Putamen (tissue), 1 donor: ENCODE measurements at places on chromosomes 3 and 15.

DNA sequence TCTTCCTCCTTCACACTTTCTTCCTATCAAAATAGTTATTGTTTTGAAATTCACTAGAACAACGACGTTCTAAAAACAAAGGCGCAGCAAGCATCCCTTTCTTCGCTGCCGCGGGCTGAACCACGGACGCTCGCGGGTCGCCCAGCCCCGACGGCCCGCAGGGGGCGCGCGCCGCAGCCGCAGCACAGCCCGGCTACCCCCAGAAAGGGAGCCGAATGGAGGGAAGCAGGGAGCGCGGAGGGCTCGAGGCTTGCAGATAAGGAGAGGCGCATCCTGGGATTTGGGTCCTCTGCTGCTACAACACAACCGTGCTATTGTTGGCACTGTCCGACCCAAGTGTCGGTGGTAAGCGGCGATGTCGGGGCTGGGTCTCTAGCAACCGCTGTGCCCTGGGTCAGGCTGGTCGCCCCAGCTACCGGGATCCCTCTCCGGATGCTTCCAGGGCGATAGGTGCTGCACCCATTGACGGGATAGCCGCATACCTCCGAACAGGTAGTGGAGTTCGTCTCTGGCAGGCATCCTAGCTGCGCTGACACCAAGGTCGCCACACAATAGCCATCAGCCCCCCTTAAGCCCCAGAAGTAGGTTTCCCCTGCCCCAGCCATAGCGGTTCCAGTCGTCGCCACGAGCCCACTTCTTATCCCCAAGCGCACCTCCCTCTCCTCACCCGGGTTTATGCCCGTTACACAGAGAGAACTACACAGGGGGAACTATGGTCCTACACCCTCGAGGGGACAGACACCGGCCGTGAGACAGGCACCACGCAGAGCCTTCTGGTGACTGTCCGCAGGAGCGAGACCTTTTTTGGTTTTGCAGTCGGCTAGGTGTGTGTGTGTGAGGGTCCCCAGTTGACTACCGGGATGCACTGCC lies 6.0 kb downstream of the ONECUT1 start:
- no peak for DNase-seq

DNA sequence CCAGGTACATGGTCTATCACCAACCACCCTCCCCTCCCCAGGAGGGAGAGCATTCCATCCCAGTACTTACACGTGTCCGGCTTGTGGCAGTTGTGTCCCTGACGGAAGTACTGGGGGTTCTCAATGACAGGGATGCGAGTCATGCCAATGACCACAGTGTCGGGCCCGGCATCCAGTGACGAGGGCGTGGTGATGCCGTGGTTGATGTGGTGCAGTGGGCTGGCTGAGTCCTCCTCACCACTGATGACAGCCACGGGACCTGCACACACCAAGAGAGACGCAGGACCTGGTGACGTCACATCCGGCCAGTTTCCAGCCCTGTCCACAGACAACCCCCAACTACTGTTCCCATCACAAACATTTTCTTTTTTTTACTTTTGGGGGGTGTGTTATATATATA lies 223.8 kb downstream of the NTRK3 start:
- DNase-seq = no peak

- DNase-seq = no peak
Observed at GRCh38 chr3:119562307-119562961, 3.0 kb upstream of the CD80 start.

DNA sequence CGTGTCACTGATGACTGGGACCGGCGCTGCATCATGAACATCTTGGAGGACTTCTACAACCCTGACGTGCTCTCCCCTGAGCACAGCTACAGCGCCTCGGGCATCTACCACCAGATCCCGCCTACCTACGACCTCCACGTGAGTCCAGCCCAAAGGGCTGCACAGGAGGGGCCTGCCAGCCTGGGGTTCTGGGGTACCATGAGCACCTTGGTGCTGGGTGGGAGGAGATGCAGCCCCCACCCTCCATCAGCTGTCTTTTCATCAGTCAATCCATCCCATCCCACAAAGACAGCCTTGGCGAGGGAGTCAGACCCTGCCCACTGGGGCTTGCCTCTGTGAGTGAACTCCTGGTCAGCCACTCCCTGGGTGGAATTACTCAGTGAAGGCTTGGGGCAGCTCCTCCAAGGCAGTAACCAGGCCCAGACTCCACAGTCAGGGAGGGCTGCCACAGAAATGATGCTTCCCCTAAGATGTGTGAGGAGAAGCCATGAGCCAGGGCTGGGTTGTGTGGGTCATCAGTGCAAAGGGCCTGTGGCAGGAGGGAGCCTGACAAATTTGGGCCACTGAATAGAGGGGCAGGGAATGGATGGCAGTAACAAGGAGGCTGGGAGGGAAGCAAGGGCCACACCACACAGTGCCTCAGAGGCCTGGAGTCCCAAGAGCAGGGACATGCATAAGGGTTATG lies 47.9 kb downstream of the SEMA3G start:
- no peak for DNase-seq

GRCh38 chr3:139602003-139602402 lies 62.5 kb upstream of the RBP1 start:
- DNase-seq = no peak

- no peak for DNase-seq
Observed at GRCh38 chr3:124552224-124552623, 178.0 kb upstream of the UMPS start.

GRCh38 chr15:51750792-51751696 lies at the start of gene TMOD2:
Gene TMOD2, plus strand, starts transcription at chr15:51751597. Its CDS starts 14,845 bp downstream, at chr15:51766442.
- DNase-seq = peak; percentile 78

DNA sequence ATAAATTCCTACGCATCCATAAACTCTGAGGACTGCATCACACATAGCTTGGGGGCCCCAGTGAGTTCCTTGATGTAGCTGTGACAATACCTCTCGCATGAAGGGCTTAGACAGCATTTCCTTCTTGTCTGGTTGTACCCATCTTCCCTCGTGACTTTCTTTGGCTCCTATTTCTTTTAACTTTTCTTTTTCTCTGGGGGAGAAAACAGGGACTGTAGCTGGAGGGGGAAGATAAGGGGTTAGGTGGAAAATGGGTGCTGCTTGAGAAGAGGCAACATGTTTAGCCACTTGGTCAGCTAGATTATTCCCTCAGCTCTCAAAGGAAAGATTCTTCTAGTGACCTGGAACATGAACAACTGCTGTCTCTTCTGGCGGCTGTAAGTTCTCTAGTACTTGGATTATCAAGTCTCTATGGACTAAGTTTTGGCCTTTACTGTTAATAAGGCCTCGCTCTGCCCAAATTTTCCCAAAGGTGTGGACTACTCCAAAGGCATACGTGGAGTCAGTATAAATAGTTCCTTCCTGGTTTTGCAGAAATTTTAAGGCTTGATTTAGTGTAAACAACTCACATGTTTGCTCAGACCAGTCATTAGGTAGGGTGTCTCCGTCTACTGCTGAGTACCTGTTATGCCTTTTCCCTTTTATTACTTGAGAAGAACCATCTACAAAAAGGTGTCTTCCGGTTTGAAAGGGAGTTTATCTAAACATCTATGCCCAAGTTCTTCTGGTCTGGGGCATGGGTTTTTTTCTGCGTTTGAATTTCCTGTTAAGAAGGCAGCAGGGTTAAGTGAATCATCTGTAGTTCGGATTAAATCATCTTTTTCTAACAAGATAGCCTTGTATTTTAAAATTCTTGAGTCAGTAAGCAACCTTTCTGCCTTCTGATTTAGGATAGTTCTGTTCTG lies 21.0 kb upstream of the ATG7 start:
- DNase-seq = no peak

GRCh38 chr3:124918524-124918923 lies 16.0 kb downstream of the MUC13 start:
- no peak for DNase-seq

GRCh38 chr15:41285285-41285684 lies 47.1 kb downstream of the OIP5 start:
- no peak for DNase-seq

DNA sequence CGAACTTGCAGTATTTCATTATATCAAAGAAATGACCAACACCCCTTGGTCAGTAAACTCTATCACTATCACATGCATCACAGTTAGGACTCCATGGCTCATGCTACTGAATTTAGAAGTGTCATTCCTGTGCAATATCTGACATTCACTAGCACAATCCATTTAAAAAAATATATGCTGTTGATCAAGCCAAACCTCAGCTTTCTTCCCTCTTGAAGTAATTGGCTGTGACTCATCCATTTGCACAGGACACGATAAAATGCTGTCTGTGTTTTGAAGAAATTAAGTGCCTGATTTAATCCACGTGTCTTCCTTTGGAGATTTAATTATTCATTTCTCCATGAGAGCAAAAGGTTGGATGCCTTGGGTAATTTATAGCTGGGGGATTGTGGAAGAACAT lies 38.9 kb downstream of the CPNE4 start:
- no peak for DNase-seq

- peak; percentile 65 for DNase-seq
Observed at GRCh38 chr3:107430996-107431245, 53.7 kb downstream of the CCDC54 start.

GRCh38 chr3:48398701-48399386 lies 26.8 kb downstream of the FBXW12 start:
- no peak for DNase-seq

- no peak for DNase-seq
Observed at GRCh38 chr15:93789441-93789840, 441.9 kb upstream of the MCTP2 start.

- no peak for DNase-seq
Observed at GRCh38 chr3:138497021-138497420, 62.6 kb downstream of the ESYT3 start.

- no peak for DNase-seq
Observed at GRCh38 chr15:100373120-100373896, 31.5 kb upstream of the ADAMTS17 start.

DNA sequence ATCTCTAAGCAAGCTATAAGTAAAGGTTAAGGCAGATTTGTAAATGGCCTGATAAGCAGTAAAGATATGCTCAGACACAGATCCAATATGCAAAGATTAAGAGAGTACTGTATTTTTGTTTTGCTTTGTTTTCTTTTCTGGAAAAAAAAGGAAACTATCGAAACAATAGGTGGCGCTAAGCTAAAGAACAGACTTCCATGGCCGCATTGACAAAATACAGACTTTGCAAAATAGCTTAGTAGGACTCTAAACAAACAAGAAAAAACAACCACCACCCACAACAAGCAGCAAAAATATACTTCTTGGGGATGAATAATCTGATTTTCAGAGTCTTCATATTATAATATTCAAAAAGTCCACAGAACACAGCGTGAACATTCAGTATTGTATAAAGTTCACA lies 758.4 kb upstream of the ROBO1 start:
- DNase-seq = no peak

DNA sequence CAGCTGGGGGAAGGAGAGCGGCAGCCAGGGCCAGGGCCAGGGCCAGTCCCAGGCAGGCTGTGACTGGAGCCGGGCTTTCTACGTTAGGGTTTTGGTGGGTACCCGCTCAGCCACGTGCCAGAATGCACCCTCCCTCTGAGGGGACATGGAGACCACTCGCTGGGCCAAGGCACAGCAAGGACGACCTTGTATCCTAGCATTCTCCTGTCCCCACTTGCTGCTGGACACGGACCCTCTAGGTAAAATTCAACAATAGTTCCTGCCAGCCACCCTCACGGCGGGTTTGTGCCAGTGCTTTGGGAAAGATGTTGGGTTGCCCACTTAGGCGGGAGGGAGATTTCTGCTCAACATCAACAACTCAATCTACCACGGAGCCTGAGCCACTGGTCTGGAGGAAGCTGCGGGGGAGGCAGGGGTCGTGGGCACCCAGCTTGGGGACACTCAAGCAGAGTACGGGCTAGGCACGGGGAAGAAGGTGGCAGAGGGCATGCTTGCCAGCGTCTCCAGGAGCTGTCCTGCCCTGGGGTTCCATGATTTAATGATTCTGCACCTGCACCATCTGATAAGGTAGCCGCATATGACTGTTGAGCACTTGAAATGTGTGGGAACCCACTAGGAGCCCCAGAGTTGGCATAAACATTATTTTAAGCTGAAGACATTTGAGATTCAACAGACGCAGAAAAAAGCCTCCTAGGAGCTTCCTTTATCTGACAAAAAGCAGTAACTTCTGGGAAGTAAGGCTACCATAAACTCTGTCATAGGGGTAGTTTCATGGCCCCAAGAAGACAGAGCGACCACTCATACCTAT lies 22.5 kb upstream of the C15orf39 start:
- DNase-seq = no peak

GRCh38 chr3:13378155-13378554 lies 42.0 kb downstream of the NUP210 start:
- DNase-seq = no peak

GRCh38 chr3:182440101-182440500 lies 353.2 kb upstream of the ATP11B start:
- DNase-seq = no peak

DNA sequence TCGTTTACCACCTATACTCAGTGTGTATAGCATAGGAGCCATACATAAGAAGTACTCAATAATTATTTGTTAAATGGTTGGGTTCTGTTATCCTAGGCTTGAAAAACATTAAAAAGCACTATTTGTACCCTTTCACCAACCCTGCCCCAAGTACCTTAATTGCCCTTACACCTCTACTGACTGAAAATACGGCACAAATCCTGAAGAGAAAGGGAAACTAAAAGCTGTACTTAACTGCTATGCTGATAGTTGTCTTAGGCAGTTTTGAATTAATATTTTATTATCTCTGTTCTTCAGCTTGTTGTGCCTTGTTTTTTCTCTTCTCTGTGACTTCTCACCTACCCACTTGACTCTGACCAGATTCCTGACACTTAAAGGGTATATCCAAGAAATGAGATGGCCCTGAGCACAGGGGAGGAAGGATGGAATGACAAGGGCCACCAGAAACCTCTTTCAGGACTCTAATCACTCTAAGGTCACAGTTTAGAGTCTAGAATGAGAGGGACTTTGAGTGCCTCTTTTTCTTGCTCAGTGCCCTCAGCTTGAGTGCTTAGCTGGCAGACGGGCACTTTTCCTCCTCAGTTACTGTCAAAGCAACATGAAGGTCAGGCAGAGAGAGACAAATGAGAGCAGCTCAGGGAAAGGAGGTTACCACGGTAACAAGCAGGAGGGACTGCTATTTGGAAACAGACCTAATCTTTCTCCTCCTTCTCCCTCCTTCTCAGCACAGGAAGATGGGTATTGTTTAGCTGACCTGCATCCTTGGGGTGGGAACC lies 136.5 kb downstream of the ZNF609 start:
- DNase-seq = peak; percentile 53

DNA sequence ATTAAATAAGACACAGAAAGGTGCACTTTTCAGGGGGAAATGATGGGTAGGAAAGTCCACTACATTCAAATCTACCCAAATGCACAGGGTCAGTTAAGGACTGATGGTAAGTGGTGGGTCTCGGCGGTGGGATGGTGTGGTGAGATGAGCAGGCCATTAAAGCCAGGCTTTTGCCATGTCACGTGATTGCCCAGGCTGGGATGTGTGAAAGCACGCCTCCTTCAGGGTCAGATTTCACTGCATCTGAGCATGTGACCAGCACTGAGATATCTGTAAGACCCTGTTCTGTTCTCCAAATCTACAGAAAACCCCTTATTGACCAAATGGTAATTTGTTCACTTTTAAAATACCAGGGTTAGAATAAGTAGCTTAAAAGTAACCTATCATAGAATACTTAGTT lies 301.5 kb downstream of the MEX3B start:
- DNase-seq = no peak

DNA sequence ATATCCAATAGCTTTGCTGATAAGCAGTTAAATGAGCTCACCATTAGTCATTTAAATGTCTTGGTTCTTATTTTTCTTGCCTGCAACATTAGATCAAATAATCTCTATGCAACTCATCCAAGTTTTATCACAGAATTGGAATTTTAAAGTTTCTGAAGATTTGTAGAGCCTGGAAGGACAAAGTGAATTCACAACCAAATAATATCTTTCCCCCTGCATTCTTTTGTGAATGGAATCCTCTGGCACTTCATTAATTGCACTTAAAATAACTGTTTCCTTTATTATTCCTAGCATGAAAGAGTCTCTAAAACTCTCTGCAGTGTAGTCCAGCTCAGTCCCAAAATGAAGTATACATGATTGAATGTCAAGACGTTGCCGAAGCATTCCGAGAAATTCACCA lies 345.6 kb upstream of the TGFBR2 start:
- DNase-seq = no peak
